ENCODE measurements at places on chromosomes 1 and 21.

DNA sequence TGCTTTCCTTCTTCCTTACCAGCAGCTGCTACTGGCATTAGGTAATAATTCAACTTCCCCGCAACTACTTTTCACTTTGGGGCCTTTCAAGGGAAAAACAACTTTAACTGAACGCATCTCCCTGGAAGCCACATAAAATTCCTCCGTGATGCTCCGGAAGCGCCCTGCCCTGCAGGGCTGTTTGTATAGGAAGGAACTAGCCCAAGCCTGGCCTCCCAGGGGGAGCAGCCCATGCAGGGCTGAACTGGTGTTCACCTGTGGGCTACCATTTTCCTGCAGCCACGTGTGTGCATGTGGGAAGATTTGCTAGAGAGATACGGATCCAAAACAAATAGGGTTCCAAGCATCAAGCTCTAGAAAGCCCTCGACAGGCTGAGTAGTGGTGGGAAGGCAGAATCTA, 14.4 kb downstream of the CLDN14 start:
- no peak for DNase-seq

DNA sequence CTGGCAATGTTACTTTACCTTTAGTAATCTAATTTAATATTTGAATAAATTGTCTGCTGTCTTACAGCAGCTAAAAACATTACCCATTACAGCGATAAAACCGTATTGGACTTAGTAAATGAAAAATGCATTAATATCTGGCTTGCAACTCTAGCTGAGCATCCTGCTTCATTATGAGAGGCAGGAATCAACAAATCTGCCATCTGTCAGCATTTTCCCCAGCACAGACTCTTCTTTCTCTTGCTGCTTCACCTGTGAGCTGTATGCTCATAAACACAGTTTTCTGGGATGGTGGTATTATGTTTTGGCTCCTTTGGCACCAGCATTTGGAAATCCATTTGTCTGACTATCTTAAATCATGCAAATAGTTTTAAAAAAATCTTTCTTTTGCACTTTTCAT, 487.1 kb downstream of the KCNT2 start:
- peak; percentile 88 for DNase-seq

DNA sequence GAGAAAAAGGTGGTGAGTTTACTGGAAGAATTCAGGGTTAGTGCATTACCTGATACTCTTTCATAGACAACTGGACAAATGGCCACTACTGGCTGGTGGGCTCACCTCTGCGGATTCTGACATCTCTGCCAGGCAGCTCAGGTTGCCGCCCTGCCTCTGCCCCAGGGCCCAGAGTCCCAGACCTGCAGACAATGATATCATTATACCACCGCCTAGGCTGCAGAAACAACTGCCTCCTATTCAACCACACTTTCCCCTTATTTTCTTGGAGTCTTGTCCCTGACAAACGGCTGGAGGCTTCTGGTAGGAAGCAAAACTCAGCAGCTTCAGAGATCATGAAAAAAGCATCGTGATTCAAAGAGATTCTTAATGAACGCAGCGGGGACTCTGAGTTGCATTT, 37.0 kb downstream of the IRF2BP2 start:
- DNase-seq, result no peak

DNA sequence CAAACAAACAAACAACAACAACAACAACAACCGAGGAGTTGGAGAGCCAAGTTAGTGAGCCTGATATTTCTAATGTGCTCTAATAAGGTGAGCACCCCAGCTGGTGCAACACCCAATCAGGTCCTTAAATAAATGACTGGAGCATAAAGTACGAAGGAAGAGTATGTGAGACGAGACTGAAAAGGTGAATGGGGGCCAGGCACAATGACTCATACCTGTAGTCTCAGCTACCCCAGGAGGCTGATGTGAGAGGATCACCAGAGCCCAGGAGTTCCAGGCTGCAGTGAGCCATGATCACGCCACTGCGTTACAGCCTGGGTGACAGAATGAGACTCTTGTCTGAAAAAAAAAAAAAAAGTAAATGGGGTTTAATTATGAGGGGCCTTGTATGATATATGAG, 152.0 kb upstream of the ZRANB2 start:
- DNase-seq, result no peak

DNA sequence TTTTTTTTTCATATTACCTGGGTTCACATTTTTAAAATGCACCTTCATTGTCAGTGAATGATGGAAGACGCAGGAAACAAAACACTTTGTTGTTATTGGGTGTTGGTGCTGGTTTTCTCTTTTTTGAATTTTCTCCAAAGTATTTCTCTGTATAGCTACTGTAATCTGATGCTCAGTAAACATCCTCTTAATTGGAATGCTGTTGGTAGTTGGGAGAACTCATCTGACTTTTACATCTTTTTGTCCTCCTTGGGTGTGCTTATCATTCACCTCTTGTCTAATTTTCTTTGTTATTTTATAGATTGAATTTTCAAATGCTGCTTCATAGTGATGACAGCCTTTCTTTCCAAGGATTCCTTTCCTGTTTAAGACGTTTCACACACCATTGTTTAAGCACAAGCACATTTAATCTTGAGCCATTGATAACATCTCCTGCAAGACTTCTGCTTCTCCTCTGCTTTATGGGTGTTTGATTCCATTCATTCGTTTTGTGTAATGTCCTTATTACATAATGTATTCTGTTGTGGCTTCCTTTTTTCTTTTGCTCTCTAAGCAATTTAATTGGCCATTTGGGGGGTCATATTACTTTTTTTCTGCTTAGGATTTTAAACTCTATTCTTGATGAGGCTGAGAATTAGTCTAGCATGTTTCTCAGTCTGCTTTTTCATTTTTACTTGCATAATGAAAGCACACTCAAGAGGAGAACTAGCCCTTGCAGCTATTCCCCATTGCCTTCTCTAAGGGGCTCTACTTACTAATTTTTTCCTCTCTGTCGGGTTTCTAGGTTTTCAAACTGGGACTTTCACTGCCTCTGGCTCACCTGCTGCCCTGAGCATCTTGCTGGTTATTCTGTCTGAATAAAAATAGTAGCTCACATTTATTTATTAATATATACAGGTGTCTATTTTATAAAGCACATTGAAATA, 42.0 kb upstream of the CD34 start:
- no peak for DNase-seq

- DNase-seq, result no peak
Observed at GRCh38 chr1:48230236-48230635, 7.7 kb downstream of the SLC5A9 start.

DNA sequence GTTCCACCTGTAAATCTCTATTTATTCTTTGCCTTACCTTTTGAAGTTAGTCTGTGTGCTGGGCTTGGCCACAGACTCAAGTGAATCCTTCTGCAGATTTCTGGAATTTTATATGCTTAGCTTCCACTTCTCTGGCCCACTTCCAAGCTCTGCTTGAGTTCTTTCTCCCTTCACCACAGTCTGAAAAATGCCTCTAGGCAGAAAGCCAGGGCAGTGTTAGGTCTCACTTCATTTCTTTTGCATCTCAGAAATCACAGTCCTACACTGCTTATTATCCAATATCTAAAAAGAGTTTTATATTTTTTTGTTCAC, 48.9 kb downstream of the INKA2 start:
- no peak for DNase-seq

GRCh38 chr21:16968436-16968835, 544.4 kb upstream of the CXADR start:
- no peak for DNase-seq

GRCh38 chr1:44934791-44935190, 51.6 kb downstream of the EIF2B3 start:
- DNase-seq, result no peak

- DNase-seq, result no peak
Observed at GRCh38 chr21:37866027-37866426, 50.2 kb downstream of the KCNJ6 start.

DNA sequence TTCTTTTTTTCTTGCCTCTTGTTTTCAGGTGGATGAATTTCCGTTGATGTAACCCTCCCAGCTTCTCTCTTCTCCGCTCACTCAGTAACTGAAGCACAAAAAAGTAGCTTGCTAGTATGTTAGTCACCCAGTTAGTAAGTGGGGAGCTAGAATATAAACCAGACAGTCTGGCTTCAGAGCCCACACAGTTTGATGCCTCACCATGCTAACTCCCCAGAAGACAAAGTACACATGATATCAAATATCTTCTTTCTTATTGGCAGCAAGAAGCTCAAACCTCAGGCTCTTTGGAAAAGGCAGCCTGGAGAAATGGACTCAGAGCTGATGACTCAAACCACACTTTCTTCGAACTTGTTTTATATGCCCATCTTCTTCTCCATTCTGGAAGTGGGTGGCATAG, 187.5 kb upstream of the PLXNA2 start:
- no peak for DNase-seq

GRCh38 chr1:66867501-66867900, 57.2 kb downstream of the DNAI4 start:
- DNase-seq, result no peak

DNA sequence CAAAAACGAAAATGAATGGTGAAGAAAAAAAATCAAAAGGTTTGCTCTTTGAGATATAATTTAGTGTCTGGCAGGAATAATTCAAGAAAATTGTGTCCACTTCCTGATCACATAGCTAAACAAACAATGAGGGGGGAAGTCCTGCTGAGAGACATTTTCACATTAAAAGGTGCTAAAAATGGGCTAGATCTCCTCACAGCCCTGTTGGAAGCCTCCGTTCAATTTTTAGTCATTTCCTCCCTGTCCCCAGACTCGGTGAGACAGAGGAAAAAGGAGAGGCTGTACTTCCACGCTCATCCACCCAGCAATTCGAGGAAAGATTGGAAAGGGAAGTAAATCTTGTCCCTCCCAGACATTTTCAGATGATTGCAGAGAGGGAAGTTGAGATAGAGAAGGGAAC, 103.7 kb downstream of the BARHL2 start:
- no peak for DNase-seq

DNA sequence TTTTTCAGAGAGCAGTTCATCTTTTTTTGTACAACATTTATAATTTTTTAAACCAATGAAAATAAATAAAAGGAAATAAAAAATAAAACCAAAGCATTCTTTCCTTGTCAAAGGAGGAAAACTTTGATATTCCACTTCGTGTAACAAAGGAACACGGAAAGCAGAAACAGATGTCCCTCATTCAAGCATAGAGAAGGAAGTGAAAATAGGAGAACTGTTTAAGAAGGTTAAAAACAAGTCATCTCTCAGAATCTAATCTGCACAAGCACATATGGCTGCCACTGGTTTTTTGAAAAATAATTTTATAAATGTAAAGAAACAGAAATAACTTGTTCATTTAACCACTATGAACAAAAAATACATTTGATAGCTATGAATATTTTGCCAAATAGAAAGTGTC, 35.9 kb upstream of the ZNF644 start:
- DNase-seq, result no peak

GRCh38 chr1:224168859-224169380, 14.1 kb upstream of the DEGS1 start:
- no peak for DNase-seq

GRCh38 chr1:55275151-55275748, 60.1 kb upstream of the USP24 start:
- DNase-seq, result no peak

DNA sequence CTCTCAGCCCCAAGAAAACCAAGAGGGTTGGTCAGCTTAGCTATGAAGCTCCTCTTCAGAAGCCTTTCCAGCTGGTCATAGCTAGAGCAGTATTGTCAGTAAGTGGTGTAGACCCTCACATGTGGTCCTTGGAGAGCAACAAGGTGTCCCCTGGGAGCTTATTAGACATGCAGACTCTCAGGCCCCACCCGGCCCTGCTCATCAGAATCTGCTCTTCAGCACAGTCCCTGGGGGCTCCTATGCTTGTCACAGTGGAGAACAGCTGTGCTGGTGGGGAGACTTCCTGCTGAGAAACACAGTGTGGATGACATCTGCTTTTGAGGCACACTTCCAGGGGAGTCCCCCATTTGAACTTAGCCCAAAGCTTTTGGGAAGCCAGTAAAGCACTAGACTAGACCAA, 21.9 kb upstream of the NEK2 start:
- DNase-seq, result peak; percentile 26

- DNase-seq, result no peak
Observed at GRCh38 chr21:38765056-38765455, 40.7 kb upstream of the ETS2 start.

GRCh38 chr1:93033785-93034184, 45.3 kb upstream of the MTF2 start:
- no peak for DNase-seq

DNA sequence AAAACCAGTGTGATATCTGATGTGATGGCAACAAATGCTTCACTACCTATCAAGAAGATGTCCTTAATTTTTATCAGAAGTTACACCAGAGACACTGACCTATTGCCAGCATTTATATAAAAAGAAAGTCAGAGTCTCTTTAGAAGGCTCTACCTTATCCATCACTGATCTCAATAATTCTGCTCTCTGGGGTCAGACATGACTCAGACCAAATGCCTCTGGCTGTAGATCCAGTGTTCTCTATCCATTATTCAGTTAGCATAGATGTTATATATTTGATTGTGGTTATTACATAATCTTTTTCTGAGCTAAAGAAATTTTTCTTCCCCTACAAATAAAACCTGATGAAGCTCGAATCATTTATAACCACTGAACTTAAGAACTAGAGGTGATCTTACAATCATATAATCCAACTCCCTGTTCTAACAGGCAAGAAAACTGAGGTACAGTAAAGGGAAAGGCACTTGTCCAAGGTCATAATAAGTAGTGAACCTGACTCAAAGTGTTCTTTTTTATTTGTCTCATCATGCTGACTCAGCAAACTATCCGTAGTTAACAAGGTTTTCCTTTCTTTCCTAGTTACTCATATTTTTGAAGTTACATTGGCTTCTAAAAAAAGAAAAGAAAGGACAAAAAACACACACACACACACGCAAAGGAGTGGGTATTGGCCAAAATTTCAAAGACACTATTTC, 43.6 kb upstream of the ESRRG start:
- no peak for DNase-seq

DNA sequence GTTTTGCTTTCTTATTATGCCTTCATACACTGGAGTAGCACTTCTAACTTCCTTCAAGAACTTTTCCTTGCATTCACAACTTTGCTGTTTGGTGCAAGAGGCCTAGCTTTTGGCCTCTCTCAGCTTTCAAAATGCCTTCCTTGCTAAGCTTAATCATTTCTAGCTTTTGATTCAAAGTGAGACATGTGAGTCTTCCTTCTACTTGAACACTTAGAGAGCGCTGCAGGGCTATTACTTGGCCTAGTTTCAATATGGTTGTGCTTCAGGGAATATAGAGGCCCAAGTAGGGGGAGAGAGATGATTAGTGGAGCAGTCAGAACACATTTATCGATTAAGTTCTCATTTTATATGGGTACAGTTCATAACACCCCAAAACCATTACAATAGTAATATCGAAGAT, 12.4 kb downstream of the ANGEL2 start:
- no peak for DNase-seq

DNA sequence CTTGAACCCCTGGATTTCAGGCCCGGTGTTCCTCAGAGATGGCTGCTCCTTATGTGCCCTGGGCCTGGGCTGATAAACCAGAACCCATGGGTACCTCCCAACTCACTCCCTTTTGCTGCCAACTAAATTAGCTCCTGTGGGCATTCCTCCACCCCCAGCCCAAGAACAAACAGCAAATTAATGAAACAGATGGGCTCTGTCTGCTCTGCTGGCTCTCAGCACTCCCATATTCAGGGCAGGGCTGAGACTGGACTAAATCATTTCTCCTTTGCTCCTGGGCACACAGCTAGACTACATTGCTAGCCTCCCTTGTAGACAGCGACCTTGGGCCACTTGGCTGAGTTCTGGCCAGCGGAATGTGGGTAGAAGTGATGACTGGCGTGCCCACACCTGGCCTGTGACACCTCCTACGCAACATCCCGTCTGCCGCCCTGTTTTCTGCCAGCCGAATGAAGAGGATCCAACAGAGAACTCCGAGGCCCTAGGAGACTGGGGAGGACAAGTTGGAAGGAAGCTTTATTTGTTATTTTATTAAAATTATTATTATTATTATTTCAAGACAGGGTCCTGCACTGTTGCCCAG, 101.9 kb upstream of the DISP3 start:
- peak; percentile 86 for DNase-seq

Data from NCI-H1694 treated with DMSO at 0.1 percent for 48 hours (cell line).